Stimulated activated CD8-positive, alpha-beta memory T cell treated with anti-CD3 and anti-CD28 coated beads, Interleukin-2, amount 100 ng/mL, for 48 hours (primary cell): ENCODE measurements at places on chromosomes 16 and 17.
A peak's percentile ranks its signal among the peaks of the same experiment; 100 is the strongest.

DNA sequence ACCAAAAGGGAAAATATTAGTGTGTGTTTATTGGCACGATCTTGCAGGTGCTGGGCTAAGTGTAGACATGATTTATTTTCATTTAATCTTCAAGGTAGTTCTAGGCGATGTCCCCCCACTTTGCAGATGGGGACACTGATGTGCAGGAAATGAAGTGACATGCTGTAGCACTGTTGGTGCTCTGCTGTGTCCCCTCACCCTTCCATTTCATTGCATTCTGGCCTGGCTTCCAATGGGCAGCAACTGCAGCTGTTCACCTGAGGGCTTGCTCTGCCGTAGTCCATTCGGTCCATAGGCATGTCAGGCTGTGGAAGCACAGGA lies 123.9 kb downstream of the PRKCB start:
- DNase-seq: no peak

GRCh38 chr16:1839554-1839953 lies 12.5 kb downstream of the FAHD1 start:
- no peak for DNase-seq

DNA sequence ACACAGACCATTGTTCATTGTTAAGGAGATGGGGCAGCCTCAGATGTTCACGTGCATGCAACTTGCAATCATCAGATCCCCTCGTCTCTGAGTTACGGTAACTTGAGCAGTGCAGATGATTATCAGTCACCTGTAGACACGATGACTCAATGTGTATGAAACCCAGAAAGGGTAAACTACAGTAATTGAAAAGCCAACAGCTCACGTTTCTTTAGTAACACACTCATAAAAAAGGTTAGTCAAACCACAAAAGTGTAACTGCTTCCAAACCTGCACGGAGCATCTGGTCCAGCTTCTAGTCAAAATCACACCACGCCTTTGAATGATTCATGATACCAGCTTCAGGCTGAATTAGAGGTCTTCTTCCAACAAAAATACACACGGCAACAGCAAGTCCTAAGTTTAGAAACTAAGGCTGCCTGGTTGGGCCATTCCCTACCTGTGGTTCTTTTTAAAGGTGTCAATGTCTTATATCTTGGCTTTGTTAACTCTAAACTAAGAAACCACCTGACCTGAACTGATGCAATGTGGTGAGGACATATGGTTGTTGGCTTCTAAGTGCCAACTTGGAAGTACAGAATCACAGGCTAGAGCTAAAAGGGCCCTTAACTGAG lies 32.3 kb downstream of the GRB7 start:
- no peak for DNase-seq

DNA sequence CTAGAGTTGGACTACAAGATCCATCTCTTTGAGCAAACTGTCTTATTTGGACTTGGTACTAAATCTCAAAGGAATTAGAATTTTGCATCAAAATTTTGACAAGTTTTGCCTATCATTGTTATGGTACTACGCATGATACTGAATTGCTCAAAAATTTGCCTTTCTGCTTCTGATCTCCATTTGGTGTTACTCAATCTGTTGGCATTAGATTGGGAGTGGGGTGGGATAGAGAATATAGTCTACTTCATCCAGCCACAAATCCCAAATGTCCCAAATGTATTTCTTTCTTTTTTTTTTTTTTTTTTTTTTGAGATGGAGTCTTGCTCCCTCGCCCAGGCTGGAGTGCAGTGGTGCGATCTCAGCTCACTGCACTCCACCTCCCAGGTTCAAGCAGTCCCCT lies 204.8 kb downstream of the TANC2 start:
- DNase-seq: no peak

- DNase-seq: no peak
These were observed 19.9 kb upstream of the RBL2 start for GRCh38 chr16:53414381-53414780.

DNA sequence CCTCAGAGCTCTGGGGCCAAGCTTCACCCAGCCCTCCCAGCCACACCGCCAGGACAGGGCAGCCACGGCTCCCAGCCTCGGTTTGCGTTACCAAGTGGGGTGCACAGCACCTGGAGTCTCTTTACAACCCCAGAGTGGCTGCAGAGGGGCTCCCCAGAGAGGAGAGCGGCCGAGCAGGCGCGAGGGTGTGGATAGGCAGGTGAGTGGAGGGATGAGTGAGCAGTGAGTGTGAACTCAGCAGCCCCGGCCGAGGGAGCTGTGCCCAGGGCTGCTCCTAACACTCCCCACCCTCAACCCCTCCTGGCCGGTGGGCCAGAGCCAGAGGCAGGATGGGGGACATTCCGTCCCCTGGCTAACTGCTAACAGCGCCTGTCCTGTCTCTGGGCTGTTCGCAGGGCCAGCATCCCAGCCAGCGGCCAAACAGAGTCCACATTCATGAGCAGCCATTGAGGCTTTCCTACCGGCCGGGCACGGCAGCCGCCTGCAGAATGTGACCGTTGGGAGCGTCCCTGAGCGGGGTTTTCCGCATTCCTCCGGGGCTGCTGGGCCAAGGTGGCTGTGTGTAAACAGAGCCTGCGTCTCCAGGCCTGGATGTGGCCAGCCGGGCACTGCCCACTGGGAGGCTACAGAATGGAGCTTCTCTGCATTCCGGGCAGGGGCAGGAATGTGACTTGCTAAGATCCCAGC lies 5.3 kb downstream of the ZNF469 start:
- no peak for DNase-seq

GRCh38 chr17:15934866-15935265 lies 10.1 kb upstream of the ADORA2B start:
- no peak for DNase-seq

GRCh38 chr16:14303639-14304394 lies 232.7 kb downstream of the MRTFB start:
- DNase-seq: no peak

DNA sequence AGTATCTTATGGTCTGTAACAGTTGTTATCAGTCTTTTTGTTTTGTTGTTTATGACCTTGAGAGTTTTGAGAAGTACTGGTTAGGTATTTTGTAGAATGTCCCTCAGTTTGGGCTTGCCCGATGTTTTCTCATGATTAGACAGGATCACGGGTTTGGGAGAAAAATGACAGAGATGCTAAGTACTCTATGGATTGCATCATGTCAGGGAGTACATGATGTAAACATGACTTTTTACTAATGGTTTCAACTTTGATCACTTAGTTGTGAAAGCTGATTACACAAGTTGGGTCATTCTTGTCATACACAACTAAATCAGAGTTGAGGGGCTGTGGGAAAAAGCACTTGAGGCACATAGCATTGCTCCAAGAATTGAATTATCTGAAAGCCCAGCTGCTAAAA lies 94.7 kb upstream of the SIAH1 start:
- DNase-seq: no peak

- DNase-seq: no peak
These were observed 1.1 kb upstream of the PIK3R6 start for GRCh38 chr17:8868529-8868951.

DNA sequence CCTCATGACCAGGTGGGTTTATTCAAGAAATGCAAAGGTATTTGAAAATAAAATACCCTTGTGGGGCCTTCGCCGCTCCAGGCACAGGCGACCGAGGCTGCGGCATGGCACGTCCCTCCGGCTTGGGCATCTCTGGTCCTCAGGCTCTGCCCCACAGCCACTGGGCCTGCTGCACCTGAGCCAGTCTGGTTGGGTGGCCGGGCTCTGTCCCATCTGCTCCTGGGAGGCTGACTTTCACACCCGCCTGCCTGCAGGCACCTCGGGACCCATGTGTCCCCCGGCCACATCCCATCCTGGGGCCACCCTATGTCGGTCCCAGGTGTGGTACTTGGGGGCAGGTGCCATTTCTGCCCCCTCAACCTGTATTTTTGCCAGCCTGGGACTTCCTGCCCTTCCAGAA lies 20.9 kb downstream of the OSBPL7 start:
- no peak for DNase-seq

GRCh38 chr17:50666316-50666715 lies 31.6 kb downstream of the ABCC3 start:
- DNase-seq: no peak

- no peak for DNase-seq
These were observed 89.8 kb downstream of the MRM3 start for GRCh38 chr17:871751-872519.

GRCh38 chr17:64185101-64185500 lies 55.2 kb upstream of the ERN1 start:
- no peak for DNase-seq

GRCh38 chr17:28145348-28145747 lies 102.9 kb downstream of the NLK start:
- no peak for DNase-seq

GRCh38 chr16:21037168-21037567 lies 113.5 kb downstream of the DNAH3 start:
- no peak for DNase-seq

DNA sequence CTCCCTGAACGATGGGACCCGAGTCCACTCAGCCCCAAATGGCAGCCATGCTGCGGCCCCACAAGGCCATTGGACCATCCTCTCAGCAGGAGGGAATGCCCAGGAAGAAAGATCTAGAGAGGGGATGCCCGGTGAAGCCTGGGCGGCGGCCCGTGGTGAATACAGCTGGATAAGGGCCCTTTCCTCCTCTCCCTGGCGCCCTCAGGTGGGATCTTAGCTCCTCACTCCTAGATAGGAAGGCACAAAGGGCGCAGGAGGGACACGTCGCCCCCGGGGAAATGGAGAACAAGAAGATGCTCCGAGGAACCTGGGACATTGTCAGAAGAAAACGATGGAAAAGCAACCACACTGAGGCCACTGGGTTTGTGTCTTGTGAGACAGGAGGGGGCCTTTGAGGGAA lies 2.5 kb downstream of the CD300C start:
- no peak for DNase-seq

DNA sequence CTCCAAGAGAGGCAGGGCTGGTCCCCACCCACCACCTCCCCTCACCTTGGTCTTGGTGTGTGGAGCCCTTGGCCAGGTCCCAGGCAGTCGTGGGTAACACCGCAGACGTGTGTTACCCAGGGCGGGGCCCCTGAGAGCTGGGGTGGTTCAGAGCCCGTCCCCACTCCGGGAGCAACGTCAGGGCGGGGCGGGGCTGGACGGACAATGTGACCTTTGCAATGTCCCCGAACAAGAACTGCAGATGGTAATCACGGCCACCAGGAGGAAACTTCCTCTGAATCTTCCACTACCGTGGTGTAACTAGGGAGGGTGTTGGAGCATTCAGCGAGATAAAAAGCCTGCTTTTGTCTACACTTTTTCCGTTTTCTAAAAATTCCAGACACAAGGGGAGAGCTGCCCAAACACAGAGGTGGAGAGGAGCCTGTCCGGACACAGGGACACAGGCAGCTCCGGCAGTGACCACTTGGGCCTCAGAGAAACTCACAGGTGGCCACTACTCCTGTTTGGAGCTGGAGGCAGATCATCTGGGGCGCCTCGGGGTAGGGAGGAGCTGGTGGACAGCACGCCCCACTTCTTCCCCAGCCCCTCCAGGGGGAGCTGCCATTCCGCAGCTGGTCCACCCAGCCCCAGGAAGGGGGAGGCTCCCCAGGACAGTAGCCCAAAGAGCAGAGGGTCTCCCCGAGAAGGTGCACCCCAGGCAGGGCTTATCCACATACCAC lies 14.2 kb upstream of the SLC38A10 start:
- peak; percentile 24 for DNase-seq

GRCh38 chr17:61662741-61663140 lies 71.7 kb upstream of the NACA2 start:
- no peak for DNase-seq

GRCh38 chr16:23397464-23397863 lies 55.5 kb downstream of the COG7 start:
- no peak for DNase-seq

DNA sequence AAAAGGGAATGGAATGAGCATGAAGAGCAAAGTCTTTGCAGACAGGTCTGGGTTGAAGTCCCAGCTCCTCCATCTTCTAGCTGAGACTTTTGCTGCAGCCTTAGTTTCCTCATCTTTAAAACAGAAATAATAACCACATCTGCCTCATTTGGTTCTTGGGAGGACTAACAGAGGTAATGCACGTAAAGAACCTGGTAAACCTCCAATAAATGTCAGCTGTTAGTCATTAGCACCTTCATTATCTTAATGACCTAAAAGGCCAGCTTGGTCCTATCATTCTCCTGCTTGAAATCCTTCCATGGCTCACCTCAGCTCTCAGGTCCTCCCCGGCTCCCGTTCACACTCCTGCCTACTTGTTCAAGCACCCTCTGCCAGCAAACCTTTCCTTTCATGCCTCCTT lies 51.8 kb downstream of the SKAP1 start:
- no peak for DNase-seq

GRCh38 chr17:45108595-45109521 lies 23.5 kb downstream of the PLCD3 start:
- no peak for DNase-seq

DNA sequence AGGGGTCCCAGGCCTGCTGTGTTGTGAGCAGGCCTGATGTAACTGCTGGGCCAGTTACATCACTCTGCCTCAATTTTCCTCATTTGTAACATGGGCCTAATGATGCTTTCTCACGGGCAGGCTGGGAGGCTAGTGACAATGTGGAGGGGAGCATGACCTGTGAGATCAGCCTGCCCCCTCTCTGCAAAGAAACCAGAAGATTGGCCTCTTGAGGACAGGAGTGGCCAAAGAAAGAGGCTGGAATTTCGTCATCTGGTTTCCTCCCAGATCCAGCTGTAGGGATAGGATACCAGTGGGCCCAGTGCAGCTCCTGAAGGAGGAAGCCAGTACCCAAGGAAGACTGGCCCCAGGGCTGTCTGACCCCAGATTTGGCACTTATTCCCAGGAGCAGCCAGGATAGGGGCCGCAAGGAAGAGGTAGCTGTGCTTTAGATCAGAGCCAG lies 615 bp upstream of the SREBF1 start:
- DNase-seq: no peak

GRCh38 chr16:81875461-81875860 lies 96.4 kb downstream of the PLCG2 start:
- no peak for DNase-seq

GRCh38 chr16:71965223-71965622 lies 35.0 kb downstream of the PKD1L3 start:
- no peak for DNase-seq

- DNase-seq: no peak
These were observed 35.4 kb downstream of the MRPS23 start for GRCh38 chr17:57814421-57814820.
